AG08395 (cell line): ENCODE measurements at places on chromosomes 7 and 10.
A peak's percentile ranks its signal among the peaks of the same experiment; 100 is the strongest.

GRCh38 chr10:13643016-13643415, 56.3 kb downstream of the PRPF18 start:
- no peak for DNase-seq

GRCh38 chr10:33884604-33885003, 550.1 kb upstream of the NRP1 start:
- DNase-seq, result no peak

GRCh38 chr7:99784007-99784406, at the start of gene CYP3A4:
Gene CYP3A4 (minus strand): TSS chr7:99784184. CDS start chr7:99784081, 103 bp downstream.
- no peak for DNase-seq

GRCh38 chr7:128318691-128319090, 25.0 kb downstream of the RBM28 start:
- DNase-seq, result no peak

DNA sequence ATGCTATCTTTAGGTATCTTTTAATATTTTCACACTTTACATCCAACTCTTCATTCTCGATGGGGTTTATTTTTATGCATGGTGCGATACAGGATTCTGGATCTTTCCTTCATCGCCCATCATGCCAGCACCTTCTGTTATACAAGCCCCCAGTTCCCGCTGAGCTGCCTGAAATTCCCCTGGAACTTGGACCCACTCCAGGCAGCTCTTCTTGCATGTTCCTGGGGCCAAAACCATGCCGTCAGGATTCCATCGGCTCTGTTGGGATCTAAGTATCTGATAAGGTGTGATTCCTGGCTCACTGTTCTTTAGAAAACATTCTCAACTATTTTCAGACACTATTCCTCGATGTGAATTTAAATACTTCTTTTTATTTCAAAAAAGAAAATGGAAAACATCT, 40.5 kb upstream of the PPP2R2D start:
- no peak for DNase-seq

DNA sequence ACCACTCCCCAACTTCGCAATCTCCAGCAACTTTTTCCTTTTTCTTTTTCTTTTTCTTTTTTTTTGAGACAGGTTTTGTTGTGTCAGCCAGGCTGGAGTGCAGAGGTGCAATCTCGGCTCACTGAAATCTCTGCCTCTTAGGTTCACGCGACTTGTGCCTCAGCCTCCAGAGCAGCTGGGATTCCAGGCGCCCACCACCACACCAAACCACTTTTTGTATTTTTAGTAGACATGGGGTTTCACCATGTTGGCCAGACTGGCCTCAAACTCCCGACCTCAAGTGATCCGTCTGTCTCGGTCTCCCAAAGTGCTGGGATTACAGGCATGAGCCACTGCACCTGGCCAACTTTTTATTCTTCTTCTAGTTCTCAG, 55.0 kb downstream of the KIAA1549 start:
- no peak for DNase-seq

GRCh38 chr10:18719811-18720210, 60.6 kb downstream of the ARL5B start:
- DNase-seq, result peak; percentile 17

DNA sequence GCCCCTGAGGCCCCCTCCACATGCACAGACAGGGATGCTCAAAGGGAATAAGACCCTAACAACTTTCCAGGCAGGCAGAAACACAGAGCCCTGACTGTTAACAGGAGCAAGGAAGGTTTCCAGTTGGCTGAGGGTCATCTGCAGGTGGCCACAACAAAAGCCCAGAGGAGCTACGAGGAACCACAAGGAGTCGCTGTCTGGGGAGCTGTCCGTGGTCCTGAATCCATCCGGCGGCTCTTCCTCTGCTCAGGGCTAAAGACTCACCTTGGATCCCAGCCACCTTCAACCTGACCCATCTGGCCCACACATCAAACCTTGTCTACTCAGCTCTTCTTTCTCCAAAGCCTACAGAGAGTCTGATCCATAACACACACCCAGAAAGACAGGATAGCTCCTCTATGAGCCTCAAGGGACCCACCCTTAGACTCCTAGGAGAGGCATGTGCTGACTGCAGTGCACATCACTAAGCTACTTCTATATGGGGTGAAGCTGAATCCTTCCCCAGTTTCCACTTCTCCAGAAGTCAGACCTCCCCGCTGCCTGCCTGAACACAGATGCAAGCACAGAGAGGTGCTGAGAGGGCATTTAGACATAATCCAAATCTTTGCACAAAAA, 104.0 kb downstream of the SLIT1 start:
- DNase-seq, result peak; percentile 74

- DNase-seq, result peak; percentile 56
Measured at GRCh38 chr10:86400705-86401587, 34.4 kb upstream of the GRID1 start.

GRCh38 chr7:85023916-85024315, 162.9 kb downstream of the SEMA3D start:
- no peak for DNase-seq

DNA sequence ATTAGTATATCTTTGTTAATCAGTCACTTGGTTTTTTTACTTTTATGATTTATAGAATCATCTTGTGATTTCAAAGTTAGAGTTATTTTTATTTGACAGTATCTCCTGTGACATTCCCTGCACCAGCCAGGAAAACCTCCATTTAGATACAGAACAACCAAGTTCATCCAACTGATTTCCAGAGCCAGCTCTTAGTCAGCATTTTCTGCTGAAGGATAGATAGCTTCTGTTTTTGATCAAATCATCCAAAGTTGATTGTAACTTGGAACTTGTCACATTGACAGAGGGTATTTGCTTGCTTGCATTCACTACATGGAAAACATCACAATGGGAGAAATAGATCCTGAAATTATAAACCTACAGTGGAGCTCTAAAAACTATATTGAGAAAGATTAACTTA, 122.6 kb downstream of the PON1 start:
- no peak for DNase-seq

DNA sequence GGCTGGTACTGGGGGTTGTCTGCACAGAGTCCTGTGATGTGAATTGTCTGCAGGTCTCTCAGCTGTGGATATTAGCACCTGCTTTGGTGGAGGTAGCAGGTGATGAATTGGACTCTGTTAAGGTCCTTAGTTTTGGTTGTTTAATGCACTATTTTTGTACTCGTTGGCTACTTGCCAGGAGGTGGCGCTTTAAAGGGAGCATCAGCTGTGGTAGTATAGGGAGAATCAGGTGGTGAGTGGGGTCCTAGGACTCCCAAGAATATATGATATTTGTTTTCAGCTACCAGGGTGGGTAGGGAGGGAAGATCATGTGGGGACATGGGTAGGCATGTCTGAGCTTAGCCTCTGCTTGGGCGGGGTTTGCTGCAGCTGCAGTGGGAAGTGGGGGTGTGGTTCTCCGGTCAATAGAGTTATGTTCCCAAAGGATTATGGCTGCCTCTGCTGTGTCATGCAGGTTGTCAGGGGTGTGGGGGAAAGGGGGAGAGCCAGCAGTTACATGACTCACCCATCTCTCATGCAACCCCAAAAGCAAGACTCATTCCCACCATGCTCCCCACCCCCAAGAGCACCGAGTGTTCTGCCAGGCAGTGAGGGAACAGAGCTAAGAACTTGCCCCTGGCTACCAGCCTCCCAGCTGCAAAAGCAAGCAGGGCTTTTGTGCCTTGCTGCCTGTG, 53.7 kb upstream of the ZNF273 start:
- DNase-seq, result no peak

DNA sequence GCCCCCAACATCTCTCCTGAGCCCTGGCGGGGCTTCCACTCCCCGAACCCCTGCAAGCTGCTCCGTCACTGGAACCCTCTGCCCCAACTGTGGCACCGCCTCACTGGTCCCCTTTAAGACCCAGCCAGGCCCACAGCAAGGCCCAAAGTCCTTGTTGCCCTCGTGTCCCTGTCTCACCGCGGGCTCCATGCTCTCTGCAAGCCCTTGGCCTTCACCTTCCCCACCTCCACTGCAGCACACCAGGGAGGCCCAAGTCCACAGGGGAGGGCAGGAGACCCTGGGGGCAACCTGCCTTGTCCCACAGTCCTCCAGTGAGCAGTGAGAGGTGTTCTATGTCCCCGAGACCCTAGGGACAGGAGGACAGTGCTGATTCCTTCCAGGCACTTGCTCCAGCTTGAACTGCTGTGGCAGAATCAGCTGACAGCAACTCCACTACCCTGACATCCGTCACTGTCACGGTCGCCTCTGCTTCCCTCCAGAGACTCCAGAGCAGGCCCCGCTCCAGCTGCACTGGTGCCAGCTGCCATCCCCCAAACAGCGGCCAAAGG, 105.3 kb downstream of the CYTH3 start:
- no peak for DNase-seq

GRCh38 chr7:3861941-3862340, 560.9 kb downstream of the SDK1 start:
- DNase-seq, result no peak

DNA sequence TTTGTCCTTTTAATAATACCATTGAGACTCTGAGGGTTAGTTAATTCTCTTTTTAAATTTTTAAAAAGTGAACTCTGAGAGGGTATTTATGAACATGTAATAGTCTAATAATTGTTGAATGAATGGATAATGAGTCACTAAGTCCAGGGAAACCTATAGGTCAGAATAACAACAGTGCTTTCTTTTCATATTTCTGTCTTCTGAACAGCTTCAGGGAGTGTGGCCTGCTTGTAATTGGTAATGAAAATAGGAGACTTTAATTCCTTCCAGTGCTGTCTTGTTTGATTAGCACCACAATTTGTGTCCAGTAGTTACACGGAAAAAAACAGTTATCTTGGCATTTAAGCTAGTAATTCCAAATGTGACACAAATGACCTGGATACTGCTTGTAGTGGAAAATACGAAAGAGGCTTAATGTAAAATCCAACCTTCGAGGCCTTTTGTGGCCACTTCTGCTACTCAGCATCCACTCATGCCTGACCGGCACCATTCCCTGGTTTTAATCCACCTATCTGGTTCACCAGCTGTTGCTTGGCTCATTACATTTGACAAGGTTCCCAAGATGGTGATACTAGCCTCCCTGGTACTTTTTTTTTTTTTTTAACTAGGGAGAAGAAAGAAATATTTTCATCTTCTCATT, 149.3 kb upstream of the IMMP2L start:
- no peak for DNase-seq

- peak; percentile 55 for DNase-seq
Measured at GRCh38 chr7:16644636-16645592, 640 bp downstream of the ANKMY2 start.

- DNase-seq, result no peak
Measured at GRCh38 chr10:100568912-100569311, 33.2 kb downstream of the HIF1AN start.

- DNase-seq, result no peak
Measured at GRCh38 chr10:102367441-102367840, 28.1 kb upstream of the NFKB2 start.
